Pulmonary artery endothelial cell (primary cell): ENCODE measurements at places on chromosomes 12 and 14. TPM values are rescaled to one million over a fixed set of nuclear protein-coding genes. Genes with fewer than 3 reads are reported as not detected.

Gene STAB2
- not detected in 2 replicates for total RNA-seq

Gene C14orf93
- 7.5 and 8.0 TPM in 2 replicates for total RNA-seq

Gene LTBP2
- 122 and 232 TPM in 2 replicates for total RNA-seq

Gene PRH2
- total RNA-seq = not detected in 2 replicates

Gene NYNRIN
- 9.8 and 10.5 TPM in 2 replicates for total RNA-seq

Gene VWF
- total RNA-seq = 535 and 577 TPM in 2 replicates

Gene OR4K14
- total RNA-seq = not detected in 2 replicates

Gene AKAP6
- 0.18 and 0.26 TPM in 2 replicates for total RNA-seq

Gene ABCD2
- total RNA-seq = under 0.01 TPM in 1 of 2 replicates, not detected in the other

Gene TMPRSS12
- not detected in 2 replicates for total RNA-seq

Gene FGF23
- not detected in 2 replicates for total RNA-seq

Gene SMCO3
- total RNA-seq = 0.39 and 0.46 TPM in 2 replicates
